T47D (cell line): ENCODE measurements at places on chromosomes 6 and 20.
A peak's percentile ranks its signal among the peaks of the same experiment; 100 is the strongest.

DNA sequence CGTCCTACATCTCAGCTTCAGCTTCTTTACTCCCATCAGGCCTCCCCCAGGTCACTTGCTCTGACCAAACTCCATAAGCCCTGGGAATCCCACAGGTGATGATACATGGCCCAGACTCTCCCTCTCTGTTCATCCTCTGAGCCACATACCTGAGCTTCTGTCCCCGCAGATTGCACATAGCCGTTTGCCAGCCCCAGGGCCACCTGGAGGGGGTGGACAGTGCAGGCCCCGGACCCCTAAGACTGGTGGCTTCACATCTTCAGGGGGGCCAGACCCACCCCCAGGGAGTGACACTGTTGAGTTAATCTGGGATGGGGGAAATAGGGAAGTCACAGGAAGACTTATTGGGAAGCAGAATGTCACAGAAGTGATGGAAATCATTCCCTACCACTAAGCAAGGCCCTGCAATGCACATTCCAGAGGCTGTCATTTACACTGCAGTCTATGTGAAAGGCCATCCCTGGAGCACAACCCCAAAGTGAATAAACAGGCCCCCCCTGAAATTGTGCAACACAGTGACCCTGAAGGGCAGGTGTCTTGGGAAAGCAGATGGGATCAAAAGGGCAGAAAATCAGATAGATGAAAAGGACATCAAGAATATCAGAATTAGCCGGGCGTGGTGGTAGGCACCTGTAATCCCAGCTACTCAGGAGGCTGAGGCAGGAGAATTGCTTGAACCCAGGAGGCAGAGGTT lies 2.2 kb downstream of the RXRB start:
- DNase-seq = no peak

GRCh38 chr20:22460231-22460630 lies 124.1 kb downstream of the FOXA2 start:
- DNase-seq = no peak

GRCh38 chr6:158529629-158530028 lies 30.3 kb upstream of the TMEM181 start:
- no peak for DNase-seq

GRCh38 chr6:148629181-148629580 lies 117.6 kb upstream of the UST start:
- peak; percentile 6 for DNase-seq
